ENCODE measurements at places on chromosomes 3 and 15.
A peak's percentile ranks its signal among the peaks of the same experiment; 100 is the strongest.

- DNase-seq = peak; percentile 2
Measured at GRCh38 chr3:89000886-89001285, 106.5 kb upstream of the EPHA3 start.

- no peak for DNase-seq
Measured at GRCh38 chr3:7752005-7752404, 749.6 kb upstream of the LMCD1 start.

DNA sequence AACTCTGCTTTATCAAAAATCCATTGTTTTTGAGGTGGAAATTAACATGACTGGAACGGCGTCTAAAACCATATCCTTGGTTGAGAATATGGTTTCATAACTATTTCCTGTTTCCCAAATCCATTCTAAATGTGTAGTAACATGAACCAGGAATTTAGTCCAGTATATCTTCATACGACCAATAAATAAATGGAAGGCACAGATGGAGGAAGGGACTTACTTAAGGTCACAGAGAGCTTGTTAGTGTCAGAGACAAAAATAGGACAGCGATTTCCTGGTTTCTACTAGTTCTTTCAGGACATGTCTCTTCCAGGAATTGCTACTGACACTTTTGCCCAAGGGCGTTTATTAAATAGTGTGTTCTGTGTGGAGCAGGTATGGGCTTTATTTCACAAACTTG lies 41.2 kb downstream of the HES1 start:
- DNase-seq = no peak

DNA sequence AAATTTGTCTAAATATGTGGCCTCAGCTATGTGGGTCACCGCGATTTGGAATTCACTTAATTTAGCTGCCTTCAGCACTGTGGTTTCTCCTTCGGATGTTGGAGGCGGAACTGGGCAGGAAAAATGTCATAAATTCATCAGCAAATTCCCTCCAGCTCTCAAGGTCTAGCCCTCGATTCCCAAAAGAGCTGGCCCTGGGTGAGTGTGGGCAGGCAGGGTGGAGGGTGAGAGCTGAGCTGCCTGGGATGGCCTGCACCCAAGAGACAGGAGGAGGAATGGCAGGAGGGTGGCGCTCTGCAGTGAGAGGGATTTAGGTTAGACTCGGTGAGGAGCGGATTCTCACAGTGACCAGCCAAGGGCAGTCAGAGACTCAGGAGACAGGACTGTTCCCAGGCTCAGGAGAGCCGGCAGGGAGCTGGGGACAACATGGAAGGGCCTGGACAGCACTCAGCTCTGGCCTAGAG lies 57.1 kb downstream of the FEM1B start:
- DNase-seq = no peak

DNA sequence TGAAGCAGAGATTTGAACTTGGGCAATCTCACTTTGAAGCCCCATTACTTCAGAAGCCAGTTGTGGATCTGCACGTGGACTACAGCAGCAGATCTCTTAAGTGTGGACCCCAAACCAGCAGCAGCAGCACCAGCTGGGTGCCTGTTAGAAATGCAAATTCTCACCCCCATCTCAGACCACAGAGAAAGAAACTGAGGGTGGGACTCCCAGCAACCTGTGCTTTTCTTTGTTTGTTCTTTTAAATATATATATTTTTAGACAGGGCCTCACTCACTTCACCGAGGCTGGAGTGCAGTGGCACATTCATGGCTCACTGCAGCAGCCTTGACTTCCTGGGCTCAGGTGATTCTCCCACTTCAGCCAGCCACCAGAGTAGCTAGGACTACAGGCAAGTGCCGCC lies 53.2 kb downstream of the SLTM start:
- no peak for DNase-seq

DNA sequence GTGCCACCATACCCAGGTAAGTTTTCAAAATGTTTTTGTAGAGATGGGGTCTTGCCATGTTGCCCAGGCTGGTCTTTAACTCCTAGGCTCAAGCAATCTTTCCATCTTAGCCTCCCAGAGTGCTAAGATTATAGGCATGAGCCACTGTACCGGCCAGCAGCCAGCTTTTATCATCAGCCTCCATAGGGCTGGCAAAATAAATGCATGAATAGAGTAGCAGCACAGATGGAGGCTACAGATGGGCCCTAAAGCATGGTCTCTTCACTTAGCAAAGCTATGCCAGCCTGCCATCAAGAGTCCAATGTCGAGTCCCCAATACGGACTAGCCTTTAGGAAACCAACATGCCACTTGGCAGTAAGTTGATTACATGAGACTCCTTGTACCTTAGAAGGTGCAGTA lies 63.8 kb downstream of the CNTN3 start:
- no peak for DNase-seq

DNA sequence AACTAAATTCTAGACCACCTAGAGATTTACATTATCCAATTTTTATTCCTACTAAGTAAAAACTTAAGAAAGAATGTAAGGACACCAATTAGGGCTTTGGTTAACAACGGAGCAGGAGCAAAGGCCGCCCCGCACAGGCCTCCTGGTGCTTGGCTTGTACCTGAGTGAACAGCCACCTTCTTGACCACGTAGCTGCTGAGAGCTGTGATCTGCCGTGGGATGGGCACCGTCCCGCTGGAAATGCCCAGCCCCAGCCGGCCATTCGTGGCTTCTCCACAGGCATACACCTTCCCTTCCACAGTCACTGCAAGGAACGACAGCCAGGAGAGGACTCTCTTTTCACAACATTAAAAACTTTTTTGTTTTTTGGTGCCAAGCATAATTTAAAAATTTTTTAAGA lies 79.6 kb upstream of the OCA2 start:
- DNase-seq = no peak
